ENCODE measurements at places on chromosomes 6 and 20.

GRCh38 chr6:112014483-112014882, 39.4 kb upstream of the CCN6 start:
- peak; percentile 93 for DNase-seq

DNA sequence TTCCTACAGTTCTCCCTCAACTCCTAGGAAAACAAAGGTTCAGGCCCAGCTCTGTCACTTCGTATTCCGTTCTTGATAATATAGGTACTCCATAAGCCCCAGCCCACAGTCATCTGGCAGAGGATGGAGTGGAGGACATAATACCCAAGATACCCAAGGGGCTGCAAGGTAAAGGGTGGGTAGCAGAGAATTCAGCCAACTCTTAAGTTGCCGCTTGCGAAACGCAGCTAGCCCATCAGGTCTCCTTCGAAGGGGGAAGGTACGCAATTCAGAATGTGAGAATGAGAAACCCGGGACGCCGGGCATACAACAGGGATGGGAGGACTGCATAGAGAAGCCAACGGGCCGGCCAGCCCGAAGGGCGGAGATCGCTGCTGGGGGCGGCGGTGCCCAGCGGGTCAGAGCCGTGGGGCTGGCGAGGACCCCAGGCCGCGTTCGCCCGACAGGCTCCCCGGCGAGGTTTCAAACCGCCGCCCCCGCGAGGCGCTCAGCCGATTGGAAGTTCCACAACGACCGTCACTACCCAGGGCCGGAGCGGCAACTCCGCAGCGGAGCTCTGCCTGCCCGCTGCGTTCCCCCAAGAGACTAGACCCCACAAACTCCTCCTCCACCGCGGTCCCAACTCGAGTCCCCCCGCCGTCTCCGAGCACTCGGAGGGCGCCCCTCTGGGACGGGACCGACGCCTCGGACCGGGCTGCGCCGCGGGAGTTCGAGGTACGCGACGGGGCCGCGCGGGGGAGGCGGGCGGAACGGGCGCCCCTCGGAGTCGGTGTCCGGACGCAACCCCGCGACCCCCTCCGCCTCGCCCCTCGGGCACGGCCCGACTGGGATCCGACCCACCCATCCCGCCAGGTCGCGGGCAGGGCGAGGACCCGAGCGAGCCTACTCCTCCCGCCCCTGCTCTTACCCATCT, 911 bp downstream of the CDK19 start:
- peak; percentile 55 for DNase-seq

DNA sequence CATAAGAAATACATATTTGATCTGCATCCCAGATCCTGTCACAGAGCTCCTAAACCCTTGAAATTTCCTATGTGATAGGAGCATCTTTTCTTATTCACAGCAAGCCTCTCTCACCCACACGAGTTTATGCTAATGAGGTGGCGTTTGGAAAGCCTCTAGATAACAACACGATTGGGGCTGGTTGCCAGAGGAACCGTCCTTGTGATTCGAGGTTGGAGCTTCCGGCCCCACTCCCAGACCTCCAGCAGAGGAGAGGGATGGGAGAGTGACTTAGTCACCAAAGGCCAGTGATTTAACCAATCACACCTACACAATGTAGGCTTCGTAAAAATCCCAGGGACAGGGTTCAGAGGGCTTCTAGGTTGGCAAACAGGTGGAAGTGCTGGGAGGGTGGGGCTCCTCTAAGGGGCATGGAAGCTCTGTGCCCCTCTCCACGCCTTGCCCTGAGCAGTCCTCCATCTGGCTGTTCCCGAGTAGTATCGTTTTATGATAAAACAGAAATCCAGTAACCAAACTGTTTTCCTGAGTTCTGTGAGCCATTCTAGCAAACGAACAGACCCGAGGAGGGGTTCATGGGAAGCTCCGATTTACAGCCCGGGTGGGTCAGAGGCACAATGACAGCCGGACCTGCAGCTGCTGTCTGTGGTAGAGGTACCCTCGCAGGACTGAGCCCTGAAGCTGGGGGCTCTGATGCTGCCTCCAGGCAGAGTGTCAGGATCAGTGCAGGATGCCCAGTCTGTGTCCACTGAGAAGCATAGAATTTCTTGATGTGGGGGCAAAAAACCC, 238.1 kb upstream of the ARID1B start:
- no peak for DNase-seq

DNA sequence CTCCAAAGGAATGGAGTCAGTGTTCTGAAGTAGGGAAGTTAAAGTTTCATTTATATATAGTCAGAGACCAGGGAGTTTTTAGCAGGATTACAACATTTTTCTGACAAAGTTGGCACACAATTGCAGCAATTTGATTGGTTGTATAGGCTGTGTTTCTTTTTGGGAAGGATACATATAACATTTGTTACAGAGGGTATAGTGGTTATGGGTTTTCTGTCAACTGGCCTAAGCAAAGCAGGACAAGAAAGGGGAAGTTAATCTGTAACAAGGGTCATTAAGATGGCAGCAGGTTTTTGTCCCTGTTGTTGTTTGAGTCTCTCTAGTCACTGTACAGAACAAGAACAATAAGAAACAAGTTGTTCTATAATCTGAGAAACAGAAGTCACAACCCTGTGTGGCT, 41.4 kb downstream of the TPD52L1 start:
- no peak for DNase-seq

GRCh38 chr6:41464481-41464880, 81.7 kb upstream of the FOXP4 start:
- peak; percentile 70 for DNase-seq
